ENCODE measurements at places on chromosomes 16 and 17. TPM values are rescaled to one million over a fixed set of nuclear protein-coding genes. Genes with fewer than 3 reads are reported as not detected.
A peak's percentile ranks its signal among the peaks of the same experiment; 100 is the strongest.

The CHST4 gene
- 0.24 TPM for total RNA-seq

The ELMO3 gene
- 2.3 TPM for total RNA-seq

The SCGB1C2 gene
- total RNA-seq: not detected

The CCR7 gene
- 60.3 TPM for total RNA-seq

The GNG13 gene
- total RNA-seq: not detected

The PPP1R1B gene
- 1.8 TPM for total RNA-seq

The TBC1D3K gene
- not detected for total RNA-seq

The USH1G gene
- 0.09 TPM for total RNA-seq

DNA sequence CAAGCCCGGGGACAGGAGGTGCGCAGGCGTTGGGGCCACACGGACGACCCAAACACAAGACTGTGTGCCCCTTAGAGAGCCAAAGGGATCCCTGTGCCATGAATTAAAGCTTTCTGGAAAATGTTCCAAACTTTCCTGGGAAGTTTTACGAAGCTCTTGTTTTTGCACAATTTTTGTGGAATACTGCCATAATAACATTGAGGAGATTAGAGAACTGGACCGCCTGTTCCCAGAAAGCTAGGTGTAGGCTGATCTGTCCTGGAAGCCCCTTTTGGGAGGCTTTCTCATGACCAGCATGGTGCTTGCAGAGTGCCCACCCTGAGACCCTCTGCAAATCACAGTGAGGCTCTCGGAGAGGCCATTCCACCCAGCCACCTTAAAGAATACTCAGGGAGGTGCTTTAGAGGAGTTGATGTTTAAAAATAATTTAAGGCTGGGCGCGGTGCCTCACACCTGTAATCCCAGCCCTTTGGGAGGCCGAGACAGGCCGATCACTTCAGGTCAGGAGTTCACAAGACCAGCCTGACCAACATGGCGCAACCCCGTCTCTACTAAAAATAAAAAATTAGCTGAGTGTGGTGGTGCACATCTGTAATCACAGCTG is 1.1 kb downstream of the KDM8 start:
- no peaks in the 10 kb centered on the region for H3K27me3 ChIP-seq
- DNase-seq: no peak
- H3K27ac ChIP-seq: peak overlapping the region; percentile 100
- no peaks in the 10 kb centered on the region for H3K36me3 ChIP-seq
- H3K4me3 ChIP-seq: peak overlapping the region; percentile 90

GRCh38 chr17:41505809-41506767 is 676 bp upstream of the KRT13 start:
- H3K27ac ChIP-seq: no peak overlapping the region
- no peaks in the 10 kb centered on the region for H3K36me3 ChIP-seq
- H3K4me3 ChIP-seq: no peak overlapping the region
- no peak for DNase-seq

GRCh38 chr17:4130715-4131114 is 12.1 kb downstream of the ZZEF1 start:
- H3K27me3 ChIP-seq: no peaks in the 10 kb centered on the region
- DNase-seq: no peak
- peaks cover 30% of the 10 kb centered on the region for H3K36me3 ChIP-seq
- H3K4me1 ChIP-seq: peaks cover 3% of the 10 kb centered on the region

DNA sequence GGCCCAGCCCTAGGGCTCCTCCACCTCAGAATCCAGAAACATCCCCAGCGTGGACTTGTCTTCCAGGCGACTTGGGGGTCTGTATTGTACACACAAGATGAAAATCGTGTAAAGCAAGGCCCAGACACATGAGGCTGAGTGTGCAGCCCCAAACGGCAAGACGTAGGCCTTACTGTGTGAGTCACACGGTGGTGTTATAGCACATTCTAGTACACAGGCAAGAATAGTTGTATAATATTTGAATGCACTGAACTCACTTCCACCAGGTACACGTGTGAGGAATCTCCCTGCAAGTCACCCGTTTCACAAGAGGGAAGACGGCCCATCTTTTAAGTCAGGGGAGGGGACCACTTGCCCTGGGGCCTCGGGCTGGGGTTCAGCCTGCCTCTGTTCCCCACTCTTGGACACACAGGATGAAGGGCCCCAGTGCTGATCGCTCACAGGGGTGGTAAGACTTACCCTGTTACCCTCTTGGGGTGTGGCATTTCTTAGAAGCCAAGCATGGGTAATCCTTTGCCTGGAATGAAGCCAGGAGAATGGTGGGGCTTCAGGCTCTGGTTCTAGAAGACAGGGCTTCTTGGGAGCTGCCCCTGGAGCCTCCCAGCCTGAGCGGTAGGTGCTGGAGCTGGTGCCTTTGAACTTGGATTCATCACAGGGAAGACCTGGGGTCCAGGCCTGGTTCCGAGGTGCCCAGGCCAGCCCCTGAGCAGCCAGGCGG is 71.3 kb downstream of the SREBF1 start:
- no peaks in the 10 kb centered on the region for H3K27me3 ChIP-seq
- no peak overlapping the region for H3K27ac ChIP-seq
- H3K4me3 ChIP-seq: no peak overlapping the region
- peaks cover 27% of the 10 kb centered on the region for H3K4me1 ChIP-seq
- peaks cover 4% of the 10 kb centered on the region for H3K36me3 ChIP-seq

GRCh38 chr16:75288181-75288580 is 36.8 kb upstream of the BCAR1 start:
- H3K4me1 ChIP-seq: peaks cover 15% of the 10 kb centered on the region
- H3K36me3 ChIP-seq: peaks cover 19% of the 10 kb centered on the region
- no peak for DNase-seq
- H3K4me3 ChIP-seq: no peak overlapping the region
- H3K27ac ChIP-seq: no peak overlapping the region

DNA sequence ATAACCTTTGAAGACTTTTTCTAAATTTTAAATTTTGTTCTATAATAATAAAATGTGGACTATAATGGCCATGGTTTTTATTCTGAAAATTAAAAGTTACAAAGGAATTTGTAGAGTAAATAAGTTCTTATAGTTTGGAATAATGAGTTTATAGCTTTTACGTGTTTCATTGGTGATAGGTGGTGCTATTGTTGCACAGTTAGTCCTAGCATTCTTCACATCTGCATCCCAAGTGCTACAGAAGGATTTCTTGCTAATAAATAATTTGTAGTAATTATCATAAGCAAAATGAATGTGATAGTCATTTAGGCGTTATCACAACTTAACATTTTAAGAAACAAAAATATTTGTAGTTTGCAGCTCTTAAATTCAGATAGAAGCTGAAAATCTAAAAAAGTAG is 67.9 kb downstream of the BCAS3 start:
- H3K27ac ChIP-seq: no peak overlapping the region
- H3K4me3 ChIP-seq: no peak overlapping the region
- DNase-seq: no peak
- no peaks in the 10 kb centered on the region for H3K4me1 ChIP-seq
- H3K27me3 ChIP-seq: no peaks in the 10 kb centered on the region

DNA sequence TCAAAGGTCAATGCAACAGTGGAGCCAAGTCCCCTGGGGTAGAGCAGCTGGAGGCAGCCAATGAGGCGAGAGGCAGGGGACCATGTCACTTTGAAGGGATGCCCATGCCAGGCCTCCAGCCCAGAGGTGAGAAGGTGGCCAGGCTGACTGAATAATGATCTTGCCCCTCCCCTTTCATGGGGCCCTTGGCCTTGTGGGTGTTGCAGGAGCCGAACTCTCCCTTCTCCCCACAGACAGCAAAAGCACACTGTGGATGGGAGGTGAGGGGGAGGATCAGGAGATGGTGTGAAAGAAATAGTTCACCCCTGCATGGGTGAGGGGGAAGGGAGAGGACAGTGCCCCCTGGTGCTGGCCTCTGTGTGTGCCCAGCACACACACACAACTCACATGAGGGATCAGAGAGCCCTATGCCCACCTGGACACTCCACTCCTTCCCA is 15.8 kb upstream of the TBX21 start:
- H3K4me3 ChIP-seq: no peak overlapping the region
- H3K4me1 ChIP-seq: peaks cover 53% of the 10 kb centered on the region
- no peak overlapping the region for H3K27ac ChIP-seq
- DNase-seq: no peak
- H3K27me3 ChIP-seq: peaks cover 56% of the 10 kb centered on the region

DNA sequence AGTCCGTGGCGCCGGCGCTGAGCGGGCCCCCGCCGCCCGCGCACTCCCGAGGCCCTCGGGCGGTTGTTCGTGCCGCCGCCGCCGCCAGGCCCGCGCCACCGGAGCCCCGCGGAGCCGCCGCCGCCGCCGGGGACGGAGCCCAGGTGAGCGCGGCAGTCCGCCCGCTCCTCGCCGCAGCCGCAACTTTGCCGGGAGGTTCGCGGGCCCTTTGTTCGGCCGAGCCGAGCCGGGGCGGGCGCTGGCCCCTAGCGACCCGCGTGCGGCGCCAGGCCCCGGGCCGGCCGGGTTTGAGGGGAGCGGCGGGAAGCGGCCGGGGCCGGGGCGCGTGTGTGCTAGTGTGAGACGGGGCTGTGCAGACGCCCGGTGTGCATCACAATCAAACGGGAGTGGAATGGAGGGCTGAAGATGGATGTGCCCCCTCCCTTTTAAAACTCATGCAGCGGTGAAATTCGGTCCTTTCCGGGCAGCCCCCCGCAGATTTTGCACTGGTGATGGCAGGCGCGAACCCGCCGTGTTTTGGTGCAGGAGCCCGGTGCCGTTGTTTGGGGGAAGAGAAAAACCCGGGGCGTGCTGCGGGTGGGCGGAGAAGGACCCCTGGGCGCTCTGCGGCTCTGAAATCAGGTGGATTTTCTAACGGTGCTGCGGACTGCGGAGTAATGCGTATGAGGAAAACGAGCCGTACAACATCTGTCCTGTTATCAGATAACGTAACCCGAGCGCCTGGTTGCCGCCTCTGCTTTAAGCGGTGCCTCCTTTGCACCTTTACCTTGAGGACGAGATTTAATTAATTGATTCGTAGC is 823 bp downstream of the TNRC6C start:
- peaks cover 42% of the 10 kb centered on the region for H3K4me1 ChIP-seq
- no peak for DNase-seq
- no peaks in the 10 kb centered on the region for H3K36me3 ChIP-seq
- peak overlapping the region; percentile 86 for H3K27ac ChIP-seq
- H3K4me3 ChIP-seq: peak overlapping the region; percentile 85
- no peaks in the 10 kb centered on the region for H3K27me3 ChIP-seq

DNA sequence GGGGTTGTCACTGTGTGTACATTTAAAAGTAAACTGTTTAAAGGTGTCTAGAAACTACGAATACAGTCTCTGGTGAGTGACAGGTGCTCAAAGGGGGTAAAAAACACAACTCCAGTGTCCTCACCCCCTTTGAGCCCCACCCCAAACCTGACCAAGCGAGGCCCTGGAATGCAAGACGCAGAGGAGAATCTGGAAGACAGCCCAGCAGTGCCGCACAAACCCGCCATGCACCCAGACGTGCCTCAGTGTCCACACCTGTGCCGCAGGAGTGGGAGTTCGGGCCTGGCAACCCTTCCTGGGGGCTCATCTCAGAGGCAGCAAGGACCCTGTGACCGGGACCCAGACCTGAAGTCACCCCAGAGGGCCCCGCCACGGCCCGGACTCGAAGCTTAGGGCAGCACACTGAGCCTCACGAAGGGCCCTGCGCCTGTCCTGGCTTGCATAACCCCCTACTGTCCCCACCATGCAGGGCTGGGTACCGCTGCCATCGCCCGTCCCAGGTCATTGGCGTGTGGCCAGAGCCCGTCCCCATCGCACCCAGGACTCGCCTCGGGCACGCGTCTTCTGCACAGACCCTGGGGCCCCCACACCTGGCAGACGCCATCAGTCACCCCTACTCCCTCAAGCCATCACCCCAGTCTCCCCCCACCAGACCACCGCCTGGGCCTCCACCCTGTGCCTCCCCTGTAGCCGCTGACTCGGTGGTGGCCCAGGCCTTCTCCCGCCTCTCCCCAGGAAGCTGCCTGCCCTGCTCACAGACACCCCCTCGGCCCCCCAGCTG is 33.0 kb upstream of the ZC3H18 start:
- peaks cover 7% of the 10 kb centered on the region for H3K4me1 ChIP-seq
- H3K27me3 ChIP-seq: peaks cover 2% of the 10 kb centered on the region
- no peak for DNase-seq
- no peak overlapping the region for H3K27ac ChIP-seq
- no peak overlapping the region for H3K4me3 ChIP-seq

GRCh38 chr17:75468779-75469373 is 12.4 kb downstream of the TMEM94 start:
- no peak overlapping the region for H3K4me3 ChIP-seq
- peaks cover 25% of the 10 kb centered on the region for H3K36me3 ChIP-seq
- no peak overlapping the region for H3K27ac ChIP-seq
- H3K4me1 ChIP-seq: no peaks in the 10 kb centered on the region
- no peaks in the 10 kb centered on the region for H3K27me3 ChIP-seq

DNA sequence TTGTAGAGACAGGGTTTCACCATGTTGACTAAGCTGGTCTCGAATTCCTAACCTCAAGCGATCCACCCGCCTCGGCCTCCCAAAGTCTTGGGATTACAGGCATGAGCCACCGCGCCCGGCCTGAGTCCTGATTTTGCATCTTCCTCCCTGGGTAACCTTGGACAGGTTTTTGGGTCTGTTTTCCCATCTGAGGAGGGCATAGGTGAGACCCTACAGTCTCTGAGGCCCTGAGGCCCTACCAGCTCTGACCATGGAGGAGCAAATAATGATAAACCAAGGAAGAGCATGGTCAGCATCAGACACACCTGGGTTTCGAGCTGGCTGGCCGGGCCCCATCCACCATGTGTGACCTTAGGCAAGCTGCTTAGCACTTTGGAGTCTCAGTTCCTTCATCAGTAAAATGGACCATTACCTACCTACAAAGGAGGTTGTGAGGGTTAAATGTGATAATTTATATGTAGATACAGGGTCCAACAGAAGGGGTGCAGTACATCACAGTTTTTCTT is 1.2 kb upstream of the NCBP3 start:
- no peak overlapping the region for H3K4me3 ChIP-seq
- no peak overlapping the region for H3K27ac ChIP-seq
- peaks cover 4% of the 10 kb centered on the region for H3K4me1 ChIP-seq
- H3K27me3 ChIP-seq: no peaks in the 10 kb centered on the region
- no peak for DNase-seq
- H3K36me3 ChIP-seq: peaks cover 16% of the 10 kb centered on the region

DNA sequence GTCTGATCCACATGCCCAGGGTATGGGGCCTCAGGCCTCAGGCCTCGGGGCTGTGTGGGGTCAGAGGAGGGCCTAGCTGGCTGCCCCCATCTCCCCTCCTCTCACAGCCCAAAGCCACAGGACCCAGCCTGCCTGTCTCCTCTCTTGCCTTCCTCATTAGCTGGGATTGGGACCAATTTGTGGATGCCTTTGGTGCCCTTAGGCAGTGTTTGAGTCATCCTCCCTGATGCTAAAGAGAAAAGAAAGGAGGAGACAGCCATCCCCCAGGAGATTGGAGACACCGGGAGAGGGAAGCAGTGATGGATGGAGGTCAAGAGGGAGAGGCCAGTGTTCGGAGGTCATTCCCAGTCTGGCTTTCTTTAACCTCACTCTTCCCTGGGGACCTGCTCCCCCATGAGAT is 23.3 kb upstream of the NOG start:
- H3K36me3 ChIP-seq: no peaks in the 10 kb centered on the region
- H3K27ac ChIP-seq: no peak overlapping the region
- no peak for DNase-seq

Data from thymus (tissue), 14 donors.